Mammary epithelial cell (primary cell): ENCODE measurements at places on chromosomes 2 and 18. TPM values are rescaled to one million over a fixed set of nuclear protein-coding genes. Genes with fewer than 3 reads are reported as not detected.

GRCh38 chr2:96898641-96899412, 28.9 kb upstream of the SEMA4C start:
- DNase-seq: peak; percentile 68

GRCh38 chr2:179255129-179255528, 9.5 kb downstream of the SESTD1 start:
- DNase-seq: no peak

The SAG gene
- not detected for polyA plus RNA-seq

DNA sequence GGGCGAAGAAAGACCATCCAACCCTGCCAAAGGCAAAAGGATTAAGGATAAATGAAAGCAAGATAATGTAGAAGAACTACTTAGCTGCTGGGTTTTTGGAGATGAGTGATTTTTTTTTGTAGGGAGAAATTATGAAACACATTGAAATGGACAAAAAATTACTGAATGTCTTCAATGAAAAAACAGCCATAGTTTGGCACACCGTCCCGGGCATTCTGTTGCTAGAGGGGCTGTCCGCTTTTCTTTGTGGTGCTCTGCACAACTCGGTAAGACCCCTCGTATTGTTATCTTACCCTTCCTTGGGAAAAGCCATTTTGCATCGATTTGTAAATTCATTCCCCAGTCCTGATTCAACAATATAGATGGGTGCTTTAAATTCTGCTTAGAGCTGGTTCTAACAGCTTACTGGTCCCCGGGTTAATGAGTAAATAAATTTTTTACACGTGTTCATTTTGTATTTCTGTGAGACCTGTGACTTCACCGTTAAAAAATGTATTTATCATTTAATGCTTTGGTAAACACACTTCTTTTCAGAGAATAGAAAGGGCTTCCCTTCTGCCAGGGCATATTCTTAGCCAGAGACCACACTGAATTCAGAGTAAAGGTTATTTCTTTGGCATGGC, 912 bp upstream of the LAPTM4A start:
- DNase-seq: no peak

GRCh38 chr2:9017411-9017810, 13.9 kb upstream of the MBOAT2 start:
- DNase-seq: no peak

GRCh38 chr2:156944871-156945270, 312.6 kb upstream of the GALNT5 start:
- no peak for DNase-seq

DNA sequence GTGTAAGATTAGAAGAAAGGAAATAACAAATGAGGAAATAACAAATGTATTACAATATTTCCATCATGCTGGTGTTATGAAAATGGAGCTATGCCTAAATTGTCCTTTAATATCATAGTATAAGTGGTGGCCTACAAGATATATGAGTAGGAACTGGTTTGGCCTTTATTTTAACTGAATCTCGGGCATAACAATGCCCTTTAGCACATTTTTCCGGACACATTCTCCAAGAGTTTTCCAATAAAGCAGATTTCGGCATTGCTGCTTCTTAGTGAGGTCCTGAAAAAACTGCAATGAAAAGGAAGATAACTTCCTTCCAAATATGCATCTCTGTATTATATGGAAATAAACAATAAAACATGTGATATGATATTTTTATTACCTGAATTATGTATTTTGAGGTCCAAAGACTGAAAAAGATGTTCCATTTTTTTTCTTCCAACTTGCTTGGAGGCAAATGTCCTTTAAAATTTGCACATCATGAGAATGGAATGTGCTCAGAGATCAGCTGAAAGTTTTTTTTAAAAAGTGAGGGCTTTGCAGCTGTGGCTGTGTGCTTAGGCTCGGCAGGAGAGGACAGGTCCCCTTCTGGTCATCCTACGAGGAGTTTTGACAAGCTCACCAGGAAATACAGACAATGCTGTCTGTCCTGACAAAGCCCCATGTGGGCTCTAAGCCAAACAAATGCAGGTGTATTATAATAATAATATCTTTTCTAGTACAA, 132.3 kb upstream of the RND3 start:
- peak; percentile 70 for DNase-seq

The LDAH gene
- 9.5 TPM for polyA plus RNA-seq

GRCh38 chr2:28358668-28359201, 33.9 kb upstream of the FOSL2 start:
- no peak for DNase-seq

DNA sequence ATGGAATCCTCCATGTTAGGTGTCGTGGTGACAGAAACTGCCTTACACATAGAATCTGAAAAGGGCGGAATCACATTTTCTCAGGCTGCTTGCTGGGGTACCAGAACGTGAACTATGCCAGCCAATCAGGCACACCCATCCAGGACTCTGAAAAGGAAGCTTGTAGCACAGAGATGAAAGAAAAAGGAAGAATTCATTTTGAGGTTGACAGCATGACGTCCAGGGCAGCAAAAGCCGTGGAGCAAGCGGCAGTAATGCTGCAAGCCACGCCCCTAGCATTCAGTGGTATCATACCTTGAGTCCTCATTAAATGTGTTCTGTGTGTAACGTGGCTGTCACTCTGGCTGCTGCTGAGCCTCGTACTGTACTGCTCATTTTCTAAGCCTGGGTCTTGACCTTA, 304.0 kb downstream of the DYSF start:
- DNase-seq: no peak

GRCh38 chr2:216829533-216829932, 30.3 kb downstream of the TNP1 start:
- DNase-seq: peak; percentile 21

DNA sequence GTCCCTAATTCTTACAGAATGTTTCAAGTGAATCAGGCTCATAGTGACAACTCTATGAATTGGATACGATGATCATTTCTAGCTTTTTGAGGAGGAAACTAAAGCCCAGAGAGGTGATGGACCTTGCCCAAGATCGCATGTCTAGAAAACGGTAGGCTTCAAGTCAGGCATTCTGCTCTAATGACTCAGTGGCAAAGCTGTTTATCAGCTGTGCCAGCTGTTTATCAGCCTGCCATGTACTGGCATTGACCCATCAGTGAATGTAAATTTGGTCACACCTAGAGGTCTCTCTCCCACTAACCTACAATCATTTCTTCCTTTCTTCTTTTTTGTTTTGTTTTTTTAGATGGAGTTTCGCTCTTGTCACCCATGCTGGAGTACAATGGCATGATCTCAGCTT, 6.1 kb upstream of the DAW1 start:
- DNase-seq: no peak

The ANO7 gene
- 1.5 TPM for polyA plus RNA-seq

DNA sequence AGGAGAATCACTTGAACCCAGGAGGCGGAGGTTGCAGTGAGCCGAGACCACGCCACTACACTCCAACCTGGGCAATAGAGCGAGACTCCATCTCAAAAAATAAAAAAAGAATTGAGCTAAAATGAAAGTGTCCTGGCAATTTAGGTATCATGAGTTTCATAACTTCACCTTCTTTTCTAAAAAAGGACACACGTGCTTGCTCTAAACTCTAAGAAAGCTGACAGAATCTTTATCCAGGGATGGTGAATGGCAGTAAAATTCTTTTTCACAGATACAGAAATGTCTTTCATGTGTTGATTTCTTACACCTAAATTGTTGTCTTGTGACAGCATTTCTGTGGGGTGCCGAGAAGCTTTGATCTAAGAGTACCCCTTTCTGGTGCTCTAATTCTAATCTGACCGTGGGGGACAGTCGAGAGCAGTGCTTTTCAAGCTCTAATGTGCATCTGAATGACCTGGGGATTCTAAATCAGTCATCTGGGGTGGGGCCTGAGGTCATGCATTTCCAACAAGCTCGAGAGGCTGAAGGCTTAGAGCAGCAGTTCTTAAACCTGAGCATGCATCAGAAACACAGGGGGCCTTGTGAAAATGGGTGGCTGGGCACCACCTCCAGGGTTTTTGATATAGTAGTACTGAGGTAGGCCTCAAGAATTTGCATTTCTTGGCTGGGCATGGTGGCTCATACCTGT, 42.1 kb upstream of the REL start:
- no peak for DNase-seq

DNA sequence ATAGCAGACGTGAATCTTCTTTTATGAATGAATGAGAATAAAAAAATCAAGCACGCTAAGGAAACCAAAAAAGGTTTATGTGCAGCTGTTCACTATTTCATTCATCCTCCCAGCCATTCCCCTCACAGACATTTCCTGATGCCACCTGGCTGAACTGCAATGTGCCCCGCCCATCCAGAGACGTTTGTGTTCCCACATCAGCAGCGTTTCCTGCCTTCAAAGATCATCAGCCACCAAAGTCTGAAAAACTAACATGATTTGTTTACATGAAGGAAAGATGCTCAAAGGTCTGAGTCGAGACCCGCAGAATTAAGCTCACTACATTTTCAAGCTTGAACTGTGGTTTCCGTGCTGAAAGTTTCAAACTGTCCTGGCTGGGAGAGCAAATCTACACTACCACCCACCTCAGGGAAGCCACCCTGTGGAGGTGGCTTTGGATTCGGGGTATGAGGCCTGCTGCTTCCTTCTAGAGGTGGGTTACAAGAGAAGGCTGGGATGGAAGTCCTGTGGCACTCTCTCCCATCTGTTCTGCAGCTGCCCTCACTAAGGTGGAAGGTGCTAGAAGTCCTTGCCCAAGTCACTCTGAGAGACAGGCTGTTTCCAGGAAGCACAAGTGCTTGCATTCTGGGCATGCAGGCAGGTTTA, 201.3 kb upstream of the OSR1 start:
- no peak for DNase-seq

The SLC11A1 gene
- polyA plus RNA-seq: 0.51 TPM

- DNase-seq: peak; percentile 81
These were observed 3.8 kb downstream of the VSNL1 start for GRCh38 chr2:17544256-17544655.

DNA sequence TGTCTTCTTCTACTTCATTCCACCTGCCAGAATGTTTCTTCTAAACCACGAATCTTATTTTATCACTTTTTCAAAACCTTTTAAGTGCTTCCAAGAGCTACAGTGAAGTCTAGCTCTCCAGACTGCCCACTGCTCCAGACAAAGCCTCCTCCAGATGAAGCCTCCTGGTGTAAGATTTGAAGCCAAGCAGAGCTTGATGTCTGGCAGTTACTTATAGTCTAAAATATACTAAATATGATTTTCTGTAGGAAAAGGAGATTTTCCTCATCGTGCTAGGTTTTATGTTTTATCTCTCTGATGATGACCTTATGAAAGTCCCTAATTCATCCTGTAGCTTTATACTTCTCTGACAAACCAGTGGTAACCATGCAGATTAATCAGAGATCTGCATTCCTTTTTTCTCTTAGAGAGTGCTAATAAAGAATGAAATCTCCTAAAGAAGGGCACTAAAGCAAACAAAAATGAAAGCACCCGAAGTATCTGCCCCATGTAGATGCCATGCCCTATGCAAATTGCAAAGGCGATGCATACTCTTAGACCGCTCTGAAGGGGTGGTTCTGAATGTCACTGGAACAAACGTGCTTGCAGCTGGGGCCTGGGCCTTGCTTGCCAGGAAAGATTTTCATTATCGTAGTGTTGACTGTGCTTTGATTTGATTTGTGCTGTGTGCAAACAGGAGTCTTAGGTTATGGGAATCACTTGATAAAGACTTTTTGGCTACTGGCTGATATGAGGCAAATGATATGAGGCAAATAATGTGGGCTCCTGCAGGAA, 314.2 kb downstream of the PID1 start:
- DNase-seq: no peak

The HOXD3 gene
- not detected for polyA plus RNA-seq

GRCh38 chr2:70830366-70830765, 5.2 kb downstream of the CD207 start:
- DNase-seq: no peak

DNA sequence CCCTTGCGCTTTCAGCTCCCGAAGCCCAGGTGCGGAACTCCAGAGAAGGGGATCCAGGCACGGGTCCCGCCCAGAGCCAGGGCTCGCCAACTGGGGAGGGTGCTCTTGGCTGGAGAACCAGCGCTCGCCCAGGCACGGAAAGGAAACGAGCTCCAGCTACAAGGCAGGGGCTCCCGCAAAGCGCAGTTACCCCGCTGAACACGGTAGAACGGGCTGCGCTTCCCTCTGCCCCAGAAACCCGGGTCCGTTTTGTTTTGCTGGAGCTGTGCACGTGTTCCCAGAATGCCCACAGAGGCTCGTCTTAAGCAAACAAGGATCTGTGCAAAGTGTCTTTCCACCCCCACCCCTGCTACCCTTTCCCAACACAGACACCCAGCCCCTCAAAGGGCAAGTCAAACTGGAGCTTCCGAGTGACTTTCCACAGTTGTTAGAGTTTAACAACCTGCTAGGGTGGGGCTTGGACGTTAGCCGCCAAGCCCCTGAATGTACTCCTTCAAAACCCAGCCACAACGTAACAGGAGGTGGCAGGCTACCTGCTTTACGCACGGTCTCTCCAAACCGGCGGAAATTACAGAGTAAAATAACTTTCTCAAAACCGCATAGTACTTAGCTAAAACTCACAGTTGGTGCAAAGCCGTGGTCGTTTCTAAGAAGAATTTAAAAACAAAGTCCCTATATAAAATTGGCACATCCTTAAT, 775 bp downstream of the RNF125 start:
- DNase-seq: peak; percentile 47

The MAPK4 gene
- polyA plus RNA-seq: 0.01 TPM

GRCh38 chr2:105822186-105822585, 77.5 kb downstream of the NCK2 start:
- DNase-seq: no peak

DNA sequence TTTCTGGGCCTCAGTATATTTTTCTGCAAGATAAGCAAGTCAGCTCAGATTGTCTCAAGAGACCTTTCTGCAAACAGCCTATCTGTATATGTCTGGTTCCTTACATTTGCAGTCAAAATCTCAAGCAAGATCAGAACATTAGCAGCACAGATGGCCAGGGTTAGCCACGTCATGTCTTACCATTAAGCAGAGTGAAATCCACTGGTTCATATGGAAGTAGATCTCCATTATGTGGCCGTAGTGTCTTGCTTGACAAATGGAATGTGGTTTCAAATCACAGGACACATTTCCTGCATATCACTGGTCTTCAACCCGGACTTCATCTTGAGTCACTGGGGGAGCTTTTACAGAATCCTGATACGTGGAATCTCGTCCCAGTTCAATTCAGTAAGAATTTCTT, 500.2 kb downstream of the FBXO15 start:
- no peak for DNase-seq

GRCh38 chr2:120044336-120044735, 31.5 kb downstream of the EPB41L5 start:
- DNase-seq: no peak

- no peak for DNase-seq
These were observed 159.4 kb downstream of the AGPS start for GRCh38 chr2:177551989-177552421.

DNA sequence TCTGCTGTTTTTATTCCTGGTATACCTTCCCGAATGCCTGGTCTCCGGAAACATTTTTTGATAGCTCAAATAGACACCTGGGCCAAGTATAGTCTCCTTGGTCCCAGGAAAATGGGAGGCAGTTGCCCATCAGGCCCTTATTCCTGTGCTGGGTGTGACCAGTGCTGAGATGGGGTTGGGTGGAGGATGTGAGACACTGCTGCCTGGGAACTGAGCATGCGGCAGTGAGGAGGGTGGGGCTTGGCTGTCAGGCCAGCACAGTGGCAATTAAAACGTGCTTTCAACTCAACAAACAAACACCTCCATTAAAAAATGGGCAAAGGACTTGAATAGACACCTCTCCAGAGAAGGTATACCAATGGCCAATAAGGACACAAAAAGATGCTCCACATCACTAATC, 12.5 kb downstream of the KLHL29 start:
- no peak for DNase-seq

The RAX gene
- not detected for polyA plus RNA-seq

GRCh38 chr2:190794377-190794776, 86.2 kb upstream of the GLS start:
- no peak for DNase-seq

The INO80B gene
- 11.7 TPM for polyA plus RNA-seq

GRCh38 chr18:53458268-53458667, 766.2 kb downstream of the MBD2 start:
- no peak for DNase-seq
